ENCODE measurements at places on chromosomes 7 and 10.

DNA sequence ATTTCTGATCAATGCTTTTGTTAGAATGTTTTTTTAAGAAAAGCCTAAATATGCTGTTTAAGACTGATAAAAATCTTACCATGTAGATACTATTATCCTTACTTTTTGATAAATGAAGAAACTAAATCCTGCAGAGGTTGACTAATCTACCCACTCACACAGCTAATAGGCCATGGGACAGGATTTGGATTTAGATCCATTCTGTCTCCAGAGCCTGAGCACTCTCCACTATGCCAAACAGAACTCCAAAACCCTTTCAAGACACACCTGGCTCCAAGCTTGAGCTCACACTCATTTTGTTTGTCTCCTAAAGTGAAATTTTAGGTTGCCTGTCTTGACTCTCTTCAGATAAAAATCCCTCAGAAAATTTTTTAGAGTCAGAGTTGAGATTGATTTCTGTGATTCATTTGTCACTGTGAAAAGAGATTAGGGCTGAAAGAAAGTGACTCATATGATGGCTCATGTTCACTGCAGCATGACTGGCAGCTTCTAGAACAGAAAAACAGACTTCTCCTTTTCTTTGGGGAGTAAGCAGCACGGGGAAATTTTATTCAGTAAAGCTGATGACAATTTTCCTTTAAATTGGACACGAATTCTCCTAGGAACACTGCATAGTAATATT is 132.3 kb upstream of the POT1 start:
- no peak for DNase-seq

- DNase-seq, result no peak
Measured at GRCh38 chr10:18094332-18094731, 45.9 kb upstream of the CACNB2 start.

- DNase-seq, result no peak
Measured at GRCh38 chr7:25643286-25643685, 415.0 kb upstream of the NPVF start.

DNA sequence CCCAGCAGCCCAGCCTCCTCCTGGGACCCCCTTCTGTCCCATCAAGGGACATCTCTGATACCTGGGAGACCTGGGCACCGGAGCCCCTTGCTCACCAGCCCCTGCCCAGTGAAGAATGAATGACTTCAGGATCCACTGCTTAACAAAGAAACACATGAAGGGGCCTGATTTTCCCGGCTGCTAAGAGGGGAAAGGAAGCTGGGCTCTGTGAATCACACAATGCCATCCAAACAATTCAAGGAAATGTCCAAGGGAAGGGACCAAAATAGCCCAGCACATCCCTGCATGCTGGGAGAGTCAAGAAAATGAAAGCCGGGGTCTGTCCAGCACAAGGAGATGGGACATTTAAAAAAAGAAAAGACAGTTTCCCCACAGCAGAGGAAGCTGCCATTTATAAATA is 128.7 kb upstream of the JCAD start:
- no peak for DNase-seq

DNA sequence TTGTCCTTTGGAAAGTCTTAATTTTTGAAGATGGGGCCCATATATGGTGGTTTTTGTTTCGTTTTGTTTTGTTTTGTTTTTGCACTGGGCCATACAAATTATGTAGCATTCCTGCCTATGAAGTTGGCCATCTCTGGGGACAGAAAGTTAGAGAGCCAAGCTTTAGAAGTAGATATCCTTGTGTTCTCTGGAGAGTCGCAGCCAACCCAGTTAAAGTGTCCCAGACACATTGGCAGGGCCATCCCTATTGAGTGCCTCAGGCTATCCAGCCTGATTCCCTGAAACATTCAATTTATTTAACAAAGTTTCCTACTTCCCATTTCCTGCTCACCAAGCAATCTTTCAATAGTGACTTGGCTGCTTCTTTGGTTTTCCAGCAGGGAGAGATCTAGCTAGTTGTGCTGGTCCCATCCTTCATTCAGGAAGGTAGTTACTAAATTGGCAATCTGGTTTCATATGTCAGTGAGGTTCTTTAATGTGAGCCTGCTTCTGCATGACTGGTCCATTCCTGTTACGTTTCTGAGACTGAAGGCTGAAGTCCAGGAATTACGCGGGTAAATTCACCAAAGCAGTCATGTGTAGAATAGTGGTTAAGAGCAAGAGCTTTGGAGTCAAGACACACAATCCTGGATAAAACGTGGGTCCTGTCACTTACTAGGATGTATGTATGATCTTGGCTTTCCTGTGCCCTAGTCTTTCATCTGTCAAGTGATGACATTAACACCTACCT is 49.3 kb upstream of the HBP1 start:
- DNase-seq, result no peak
